Muscle of arm (tissue), 14 donors: ENCODE measurements at places on chromosomes 12 and 14.

DNA sequence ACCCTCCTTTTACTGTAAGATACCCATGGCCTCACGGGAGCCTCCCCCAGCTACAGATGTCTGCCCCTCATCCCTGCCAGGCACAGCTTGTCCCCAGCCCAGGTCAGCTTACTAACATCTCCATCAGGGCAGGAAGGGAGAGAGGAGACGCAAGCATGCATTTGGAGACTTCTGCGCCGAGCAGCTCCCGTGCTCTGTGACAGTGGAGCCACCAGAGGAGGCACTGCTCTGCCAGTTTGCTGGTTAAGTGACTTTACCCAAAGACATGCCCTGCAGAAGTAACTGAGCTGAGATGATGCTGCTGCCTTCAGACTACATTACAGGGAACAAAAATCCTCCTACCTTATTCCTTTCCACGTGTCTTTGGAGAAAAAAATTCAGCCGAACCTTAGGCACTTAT lies 133.4 kb downstream of the ESRRB start:
- DNase-seq = no peak

GRCh38 chr12:753611-754472 lies 1.5 kb downstream of the WNK1 start:
- DNase-seq = peak; percentile 24

DNA sequence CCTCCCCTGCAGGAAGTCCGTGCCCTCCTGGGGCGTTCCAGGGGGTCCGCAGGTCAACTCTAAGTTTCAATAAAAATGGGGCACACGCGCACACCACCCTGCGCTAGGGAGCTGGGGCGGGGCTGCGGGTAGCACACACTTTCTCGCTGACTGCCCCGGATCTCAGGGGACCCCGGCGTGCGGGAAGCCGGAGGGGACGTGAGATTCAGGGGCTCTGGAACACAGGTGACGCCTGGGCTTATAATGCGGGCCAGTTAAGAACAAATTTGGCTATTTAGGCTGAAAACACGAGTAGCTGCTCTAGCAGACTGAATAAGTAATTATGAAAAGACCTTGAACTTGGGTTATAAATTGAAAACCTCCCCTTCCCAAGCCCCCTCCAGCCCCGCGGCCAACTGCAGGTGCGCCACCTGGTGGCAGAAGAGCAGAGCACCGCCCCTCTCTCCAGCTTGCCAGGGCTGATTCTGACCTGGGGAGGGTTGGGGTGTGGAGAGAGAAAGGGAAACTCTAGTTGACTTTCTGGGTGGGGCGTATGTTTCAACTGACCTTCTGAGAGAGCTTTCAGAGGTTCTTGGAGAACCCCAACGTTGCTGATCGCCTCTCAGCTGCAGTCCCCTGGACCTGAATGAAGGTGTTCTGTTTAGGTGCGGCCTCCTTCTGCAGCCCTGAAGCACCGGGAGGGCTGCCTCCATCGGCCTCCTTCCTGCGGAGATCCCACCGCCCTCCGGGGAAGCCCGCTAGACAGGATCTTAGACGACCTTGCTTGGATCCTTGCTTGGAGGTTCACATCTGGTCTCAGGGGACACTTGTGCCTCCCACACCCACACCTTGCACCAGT lies 118.4 kb upstream of the EVL start:
- DNase-seq = no peak

DNA sequence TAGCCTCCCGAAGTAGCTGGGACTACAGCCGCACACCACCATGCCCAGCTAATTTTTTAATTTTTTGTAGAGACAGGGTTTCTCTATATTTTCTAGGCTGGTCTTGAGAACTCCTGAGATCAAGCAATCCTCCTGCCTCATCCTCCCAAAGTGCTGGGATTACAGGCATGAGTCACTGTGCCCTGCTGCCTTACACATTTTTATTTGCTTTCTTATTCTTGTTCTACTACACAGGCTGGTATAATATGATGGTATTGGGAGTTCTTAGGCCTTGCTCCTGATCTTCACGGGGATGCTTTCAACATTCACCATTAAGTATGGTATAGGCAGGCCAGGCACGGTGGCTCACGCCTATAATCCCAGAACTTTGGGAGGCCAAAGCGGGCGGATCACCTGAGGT lies 21.2 kb downstream of the DGLUCY start:
- no peak for DNase-seq

GRCh38 chr12:59040656-59041055 lies 120.4 kb upstream of the LRIG3 start:
- no peak for DNase-seq

DNA sequence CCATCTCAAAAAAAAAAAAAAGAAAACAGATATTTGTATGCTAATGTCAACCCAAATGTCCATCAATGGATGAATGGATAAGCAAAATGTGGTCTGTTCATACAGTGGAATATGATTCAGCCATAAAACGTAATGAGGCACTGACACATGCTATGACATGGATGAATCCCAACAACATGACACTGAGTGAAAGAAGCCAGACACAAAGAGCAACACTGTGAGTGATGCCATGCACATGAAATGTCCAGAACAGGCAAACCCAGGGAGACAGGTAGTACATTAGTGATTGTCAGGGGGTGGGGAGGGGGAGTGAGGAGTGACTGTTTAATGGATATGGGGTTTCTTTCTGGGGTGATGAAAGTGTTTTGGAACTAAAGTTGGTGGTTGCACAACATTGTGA lies 50.2 kb downstream of the ARL6IP4 start:
- no peak for DNase-seq

GRCh38 chr12:124039276-124039675 lies 66.3 kb downstream of the ZNF664 start:
- no peak for DNase-seq

DNA sequence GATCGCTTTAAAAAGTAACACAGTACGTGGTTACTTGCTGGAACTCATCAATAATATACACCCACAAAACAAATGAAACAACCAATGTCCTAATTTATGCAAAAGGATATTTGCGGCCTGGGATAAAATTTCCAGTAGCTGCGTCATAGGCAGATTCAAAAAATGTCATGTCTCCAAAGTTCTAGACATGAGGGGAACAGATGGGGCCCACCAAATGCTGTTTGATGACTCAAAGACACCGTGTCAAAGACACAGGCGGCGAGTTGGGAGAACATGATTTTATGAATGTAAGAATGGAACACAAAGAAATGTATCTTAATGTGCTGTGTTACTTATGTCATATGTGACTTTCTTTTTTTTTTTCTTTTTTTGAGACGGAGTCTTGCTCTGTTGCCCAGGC lies 34.3 kb upstream of the NCOR2 start:
- no peak for DNase-seq

- no peak for DNase-seq
These were observed 61.5 kb downstream of the DHRS2 start for GRCh38 chr14:23697680-23698079.

DNA sequence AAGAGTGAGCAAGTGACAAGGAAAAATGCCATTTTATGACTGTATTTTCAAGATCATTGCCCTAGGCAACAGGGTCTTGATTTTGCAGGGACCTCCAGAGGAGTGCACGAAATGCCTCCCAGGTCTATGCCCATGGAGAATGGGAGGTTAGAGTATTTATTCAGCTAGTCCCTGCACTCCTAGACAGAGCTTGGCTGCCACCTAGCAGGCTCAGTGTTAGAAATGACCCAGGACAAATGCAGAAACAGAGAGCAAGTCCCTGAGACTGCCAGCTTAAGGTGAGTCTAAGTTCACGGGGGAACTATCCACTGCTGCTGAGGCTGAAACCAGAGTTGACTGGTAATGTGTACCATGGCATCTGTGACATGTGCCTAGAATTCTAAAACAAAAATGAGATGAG lies 506.4 kb downstream of the MED13L start:
- no peak for DNase-seq

DNA sequence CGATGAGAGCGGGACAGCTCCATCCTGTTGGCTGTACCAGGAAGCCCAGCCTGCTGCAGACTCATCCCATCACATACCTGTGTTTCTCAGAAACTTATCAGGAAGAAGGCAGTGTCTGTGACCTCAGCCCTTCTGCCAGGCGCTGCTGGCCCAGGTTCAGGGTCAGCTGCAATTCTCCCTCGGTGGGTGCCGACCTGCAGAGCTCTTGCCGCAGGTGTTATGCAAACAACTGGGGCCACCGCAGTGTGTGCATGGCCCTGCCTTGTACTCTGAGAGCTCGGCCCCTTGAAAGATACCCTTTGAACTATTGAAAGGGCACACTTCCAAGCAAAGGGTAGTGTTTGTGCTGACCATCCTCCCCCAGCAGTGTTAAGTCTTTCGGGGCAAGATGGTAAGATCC lies 322.2 kb upstream of the DIO3 start:
- no peak for DNase-seq

GRCh38 chr12:57236925-57237595 lies 7.5 kb downstream of the SHMT2 start:
- no peak for DNase-seq

GRCh38 chr12:96131230-96131788 lies 62.9 kb upstream of the ELK3 start:
- DNase-seq = no peak

GRCh38 chr12:56119361-56119796 lies 1.3 kb downstream of the ZC3H10 start:
- peak; percentile 82 for DNase-seq

DNA sequence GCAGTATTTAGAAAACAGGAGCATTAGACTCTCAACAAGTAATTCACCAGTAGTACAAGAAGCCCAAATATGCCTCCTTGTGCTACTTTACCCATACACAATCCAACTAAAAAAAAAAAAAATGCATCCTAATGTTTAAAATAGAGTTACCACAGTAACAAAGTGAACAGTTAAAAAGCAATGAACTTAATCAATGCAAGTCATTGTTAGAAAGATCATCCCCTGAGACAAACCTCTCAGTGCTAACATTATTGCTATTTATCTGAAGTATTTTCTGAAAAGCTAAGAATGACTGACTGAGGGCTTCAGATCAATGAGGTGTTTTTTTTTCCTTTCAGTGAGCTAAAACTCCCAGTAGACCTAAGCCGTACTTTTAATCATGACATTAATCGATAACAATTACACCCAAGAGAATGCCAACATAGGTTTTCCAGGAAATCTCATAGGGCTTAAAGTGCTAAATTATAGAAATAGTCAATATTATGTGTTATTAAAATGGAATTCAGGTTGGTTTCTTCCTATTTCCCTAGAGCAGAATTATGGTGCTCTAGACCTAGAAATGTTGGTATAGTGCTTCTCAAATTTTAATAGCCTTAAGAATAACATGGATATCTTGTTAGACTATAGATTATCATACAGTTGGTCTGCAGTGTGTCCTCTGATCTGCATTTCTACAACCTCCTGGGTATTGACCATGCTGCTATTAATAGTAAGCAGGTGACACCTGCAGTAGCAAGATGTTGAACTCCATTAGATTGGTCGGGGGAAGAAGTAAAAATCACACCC lies 123.0 kb downstream of the PRKD1 start:
- no peak for DNase-seq

- DNase-seq = no peak
These were observed 8.0 kb upstream of the SERPINA12 start for GRCh38 chr14:94517248-94517640.

DNA sequence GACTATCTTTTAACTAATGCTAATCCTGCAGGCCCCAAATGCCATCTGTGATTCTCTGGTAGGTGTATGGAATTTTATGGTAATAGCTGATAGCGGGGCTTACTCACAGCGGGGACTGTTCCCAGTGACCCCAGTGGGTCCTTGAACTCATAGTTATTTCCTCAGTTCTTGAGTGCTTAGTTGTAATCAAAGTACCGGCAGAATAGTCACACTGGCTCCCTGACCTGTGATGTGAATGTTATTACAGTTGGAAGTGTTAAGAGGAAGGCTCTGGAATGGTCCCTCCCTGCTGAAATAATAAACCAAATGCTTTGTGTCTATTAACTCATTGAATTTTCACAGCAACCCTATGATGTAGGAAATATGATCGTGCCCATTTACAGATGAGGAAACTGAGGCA lies 78.3 kb downstream of the NDUFA12 start:
- no peak for DNase-seq

- no peak for DNase-seq
These were observed 23.6 kb downstream of the BATF start for GRCh38 chr14:75545907-75546306.

DNA sequence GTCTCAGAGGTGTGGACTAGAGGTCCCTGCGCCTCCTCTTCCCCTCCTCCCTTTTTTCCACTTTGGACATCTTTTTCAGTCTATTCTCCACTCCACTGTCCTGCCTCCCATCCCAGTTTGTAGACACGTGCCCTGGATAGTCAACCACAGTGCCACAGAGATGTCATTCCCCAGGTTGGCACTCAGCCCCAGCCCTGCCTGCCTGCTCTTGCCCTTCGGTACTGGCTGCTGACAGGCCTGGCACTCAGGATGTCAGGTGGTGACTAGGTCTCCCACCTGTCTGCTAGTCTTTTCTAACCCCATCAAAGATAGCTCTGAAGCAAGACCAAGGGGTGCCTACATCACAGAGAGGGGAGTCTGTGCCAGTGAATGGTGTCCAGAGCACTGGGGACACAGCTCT lies 15.8 kb downstream of the KRT71 start:
- no peak for DNase-seq

GRCh38 chr14:86404989-86405649 lies 875.2 kb downstream of the FLRT2 start:
- no peak for DNase-seq

DNA sequence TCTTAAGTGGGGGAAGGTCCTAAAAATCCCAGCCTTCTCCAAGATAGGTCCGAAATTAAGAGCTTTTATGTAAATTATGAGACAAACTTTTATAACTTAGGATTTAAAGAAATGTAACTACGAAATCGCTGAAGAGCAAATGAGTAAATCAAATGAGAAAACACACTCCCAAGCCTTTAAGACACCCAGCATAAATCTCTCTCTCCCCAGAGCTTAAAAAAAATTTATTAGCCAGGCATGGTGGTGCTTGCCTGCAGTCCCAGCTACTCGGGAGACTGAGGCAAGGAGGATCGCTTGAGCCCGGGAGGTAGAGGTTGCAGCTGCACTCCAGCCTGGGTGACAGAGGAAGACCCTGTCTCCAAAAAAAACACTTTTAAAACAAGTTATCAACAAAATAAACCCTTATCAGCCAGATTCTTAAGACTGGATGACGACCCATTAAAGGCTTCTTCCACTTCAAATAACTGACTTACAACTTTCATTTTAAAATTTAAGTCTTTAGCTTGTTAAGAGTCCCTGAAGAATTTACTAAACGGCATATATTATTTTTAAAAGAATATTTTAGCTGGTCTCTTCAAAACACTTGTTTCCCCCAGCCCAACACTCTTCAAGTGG lies 3.2 kb downstream of the PTGES3 start:
- no peak for DNase-seq

DNA sequence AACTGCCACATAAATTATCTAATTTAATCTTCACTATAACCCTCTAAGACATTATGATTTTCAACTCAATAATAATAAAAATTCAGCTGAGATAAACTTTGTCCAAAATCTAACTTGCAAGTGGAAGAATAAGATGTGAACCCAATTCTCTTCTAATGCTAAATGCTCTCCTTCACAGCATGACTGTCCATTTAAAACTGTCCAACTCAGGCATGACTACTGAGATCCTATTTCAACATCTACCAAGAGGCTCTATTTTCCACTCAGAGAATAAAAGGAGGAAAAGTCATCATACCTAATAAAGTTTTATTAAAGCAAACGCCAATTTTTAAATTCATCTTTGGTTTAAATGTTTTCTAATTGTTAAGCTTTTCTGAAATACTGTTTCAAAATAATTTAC lies 183.6 kb downstream of the MED13L start:
- no peak for DNase-seq
